ENCODE measurements at places on chromosomes 12 and 14.

GRCh38 chr12:46379352-46379751 lies 6.8 kb upstream of the SLC38A2 start:
- no peak for DNase-seq

DNA sequence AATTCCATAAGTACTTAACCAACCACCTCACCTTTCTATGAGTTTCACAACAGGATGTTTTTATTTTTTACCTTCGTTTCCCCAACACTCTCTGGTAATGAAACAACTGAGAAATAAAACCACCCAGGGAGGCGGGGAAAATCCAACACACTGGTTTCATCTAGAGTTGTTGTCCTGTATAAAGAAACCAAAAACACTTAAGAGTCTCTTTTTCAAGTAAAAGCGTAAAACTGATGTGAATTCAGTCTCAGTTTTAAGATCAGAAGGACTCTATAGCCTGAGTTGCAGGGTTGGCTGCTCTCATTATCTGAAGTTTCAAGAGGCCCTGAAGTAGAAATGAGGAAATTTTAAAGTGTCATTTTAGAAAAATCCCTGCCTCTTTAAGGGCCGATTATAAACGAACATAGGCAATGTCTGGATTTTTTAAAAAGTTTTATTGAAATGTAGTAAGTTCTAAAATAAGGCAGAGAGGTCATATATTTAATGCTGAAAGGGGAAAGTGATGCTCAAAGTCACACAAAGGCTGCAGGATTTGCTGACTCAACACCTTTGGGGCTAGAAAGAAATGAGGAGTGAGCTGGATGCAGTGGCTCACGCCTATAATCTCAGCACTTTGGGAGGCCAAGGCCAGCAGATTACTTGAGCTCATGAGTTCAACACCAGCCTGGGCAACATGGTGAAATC lies 27.2 kb downstream of the HIGD1C start:
- peak; percentile 81 for DNase-seq

- DNase-seq = no peak
Observed at GRCh38 chr12:133204264-133204603, 22.9 kb downstream of the ZNF268 start.

DNA sequence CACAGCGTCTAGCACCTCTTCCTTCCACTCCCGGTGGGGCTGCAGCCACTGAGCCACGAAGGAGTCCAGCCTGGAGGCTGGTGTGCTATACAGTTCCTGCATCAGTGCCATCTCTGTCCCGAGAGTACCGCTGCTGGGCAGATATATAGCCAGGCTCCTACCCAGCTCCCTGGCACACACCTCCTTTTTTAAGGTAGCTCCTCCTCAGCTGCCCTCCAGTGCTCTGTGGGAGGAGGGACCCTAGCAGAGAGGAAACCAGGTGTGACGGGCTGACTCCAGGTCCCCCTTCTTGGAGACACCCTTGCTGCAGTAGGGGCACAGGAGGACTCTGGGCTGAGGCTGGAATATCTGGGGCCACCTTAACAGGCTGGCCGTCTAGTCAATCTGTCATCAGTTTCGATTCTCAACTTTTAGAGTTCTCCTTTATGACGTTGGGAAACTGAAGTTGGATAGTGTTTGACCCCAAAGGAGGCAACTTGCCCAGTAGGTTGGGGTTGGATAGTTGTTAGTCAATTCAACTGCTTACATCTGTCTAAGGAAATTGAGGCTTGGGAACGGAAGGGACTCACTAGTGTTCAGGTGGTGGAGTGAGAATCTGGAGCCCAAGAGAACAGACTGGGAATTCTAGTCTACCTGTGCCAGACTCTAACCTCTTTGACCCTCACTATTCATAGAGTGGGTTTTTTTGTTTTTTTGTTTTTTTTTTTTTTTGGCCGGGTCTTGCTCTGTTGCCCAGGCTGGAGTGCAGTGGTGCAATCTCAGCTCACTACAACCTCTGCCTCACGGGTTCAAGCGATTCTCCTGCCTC lies at the start of gene OASL:
Gene OASL (minus strand): TSS at position 386 of the 808 bp plus-strand sequence. CDS start 275 bp downstream, at position 111.
- DNase-seq = peak; percentile 36

DNA sequence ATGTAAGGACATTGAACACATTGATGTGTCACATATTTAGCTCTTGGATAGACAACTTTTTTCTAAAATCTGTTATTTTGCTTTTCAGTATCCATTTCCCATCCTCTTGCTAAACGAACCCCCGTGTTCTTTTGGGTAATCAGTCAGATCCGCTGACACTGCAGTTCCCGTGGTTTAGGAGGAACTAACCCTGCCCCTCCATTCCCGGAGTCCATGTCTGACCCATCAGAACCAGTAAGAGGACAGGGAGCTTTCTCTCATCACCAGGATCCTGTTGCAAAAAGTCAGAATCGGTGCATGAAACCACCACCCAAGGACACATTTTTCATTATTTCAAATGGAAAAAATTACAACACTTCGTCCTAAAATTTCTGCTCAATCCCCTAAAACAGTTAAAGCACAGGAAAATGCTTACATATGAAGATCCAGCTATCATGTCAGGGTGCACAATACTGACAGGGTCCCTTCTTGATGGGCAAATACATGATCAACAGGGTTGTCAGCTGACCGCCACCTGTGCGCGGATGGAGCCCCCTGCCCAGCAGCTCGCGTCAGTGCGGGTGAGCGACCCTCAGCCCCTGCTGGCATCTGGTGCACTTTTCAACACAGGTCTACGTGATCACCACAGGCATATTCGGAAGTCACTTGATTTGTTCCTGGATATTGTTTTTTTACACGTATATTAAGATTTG lies 276.8 kb downstream of the ADGRD1 start:
- no peak for DNase-seq
